ENCODE measurements at places on chromosomes 2 and 18.
A peak's percentile ranks its signal among the peaks of the same experiment; 100 is the strongest.

DNA sequence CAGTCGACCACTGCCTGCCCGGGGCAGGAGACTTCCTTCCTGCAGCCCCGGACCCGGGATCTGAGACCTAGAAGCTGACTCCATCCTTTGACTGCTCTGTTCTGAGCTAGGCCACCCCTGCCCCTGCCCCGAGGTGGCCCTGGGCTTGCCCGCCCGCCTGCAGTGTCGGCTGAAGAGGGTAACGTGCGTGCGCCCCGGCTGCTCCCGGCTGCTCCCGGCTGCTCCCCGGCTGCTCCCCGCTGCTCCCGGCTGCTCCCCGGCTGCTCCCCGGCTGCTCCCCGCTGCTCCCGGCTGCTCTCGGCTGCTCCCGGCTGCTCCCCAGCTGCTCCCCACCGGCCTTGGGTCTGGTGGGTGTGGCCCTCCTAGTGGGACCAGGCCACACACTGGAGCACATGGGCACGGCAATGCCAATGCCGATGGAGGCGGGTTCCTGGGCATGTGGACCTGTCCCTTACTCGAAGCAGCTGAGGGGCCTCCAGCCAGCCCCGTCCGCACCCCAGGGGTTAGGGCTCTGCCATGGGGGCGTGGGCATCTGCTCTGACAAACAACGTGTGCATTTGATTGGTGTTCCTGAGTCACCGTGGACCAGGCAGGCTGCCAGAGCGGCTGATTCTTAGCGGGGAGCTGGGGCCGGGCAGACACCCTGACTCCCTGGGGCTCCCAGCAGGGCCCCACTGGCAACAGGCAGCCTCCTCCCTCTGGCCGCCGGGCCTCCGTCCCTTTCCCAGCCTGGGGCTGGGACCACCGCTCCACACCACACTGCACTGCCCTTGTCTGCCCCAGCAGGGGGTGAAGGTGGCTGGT lies 2.0 kb upstream of the GAL3ST2 start:
- DNase-seq: peak; percentile 24

DNA sequence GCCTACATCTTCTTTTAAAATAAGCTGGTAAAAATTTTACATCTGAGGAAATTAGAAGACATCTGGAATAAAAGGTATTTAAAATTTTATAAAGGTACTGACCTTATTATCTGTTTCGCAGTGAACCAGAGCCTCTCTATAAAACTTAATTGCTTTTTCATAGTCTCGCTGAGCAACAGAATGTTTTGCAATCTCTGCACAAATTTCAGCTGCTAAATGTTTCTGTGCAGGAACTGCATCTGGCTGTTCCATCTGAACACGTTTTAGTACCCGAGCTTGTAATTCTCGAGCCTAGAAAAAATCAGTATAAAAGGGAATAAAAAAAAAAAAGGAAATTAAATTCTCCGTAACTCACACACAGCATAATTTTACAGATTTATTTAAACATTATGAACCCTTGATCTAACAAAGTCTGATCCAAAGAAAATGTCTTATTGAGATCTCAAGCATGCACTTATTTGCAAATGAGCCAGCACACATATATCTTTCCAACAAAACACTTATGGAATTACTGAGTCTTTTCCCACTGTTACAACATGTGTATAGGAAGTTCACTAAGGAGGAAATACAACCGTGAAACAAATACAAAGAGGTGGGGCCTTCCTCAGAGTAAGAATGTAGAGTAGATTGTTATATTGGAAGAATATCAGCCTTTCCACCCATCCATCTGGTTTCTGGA lies 51.8 kb downstream of the TTC21B start:
- DNase-seq: no peak

DNA sequence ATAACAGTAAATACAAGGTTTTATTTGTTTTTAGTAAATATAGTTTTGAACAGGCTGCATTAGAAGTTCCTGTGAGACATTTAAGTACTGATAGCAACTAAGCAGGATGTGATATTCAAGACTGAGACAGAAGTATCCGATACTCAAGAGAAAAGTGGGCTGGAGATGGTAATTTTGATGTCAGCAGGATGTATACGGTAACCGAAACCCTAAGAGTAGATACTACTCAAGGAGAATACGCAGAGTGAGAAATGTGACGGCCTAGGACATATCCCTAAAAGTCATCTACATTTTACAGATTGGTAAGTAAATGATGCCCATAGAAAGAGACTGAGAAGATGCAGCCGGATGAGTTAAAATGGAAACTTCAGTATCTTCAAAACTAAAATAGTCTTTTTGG lies 115.4 kb downstream of the GORASP2 start:
- DNase-seq: no peak

DNA sequence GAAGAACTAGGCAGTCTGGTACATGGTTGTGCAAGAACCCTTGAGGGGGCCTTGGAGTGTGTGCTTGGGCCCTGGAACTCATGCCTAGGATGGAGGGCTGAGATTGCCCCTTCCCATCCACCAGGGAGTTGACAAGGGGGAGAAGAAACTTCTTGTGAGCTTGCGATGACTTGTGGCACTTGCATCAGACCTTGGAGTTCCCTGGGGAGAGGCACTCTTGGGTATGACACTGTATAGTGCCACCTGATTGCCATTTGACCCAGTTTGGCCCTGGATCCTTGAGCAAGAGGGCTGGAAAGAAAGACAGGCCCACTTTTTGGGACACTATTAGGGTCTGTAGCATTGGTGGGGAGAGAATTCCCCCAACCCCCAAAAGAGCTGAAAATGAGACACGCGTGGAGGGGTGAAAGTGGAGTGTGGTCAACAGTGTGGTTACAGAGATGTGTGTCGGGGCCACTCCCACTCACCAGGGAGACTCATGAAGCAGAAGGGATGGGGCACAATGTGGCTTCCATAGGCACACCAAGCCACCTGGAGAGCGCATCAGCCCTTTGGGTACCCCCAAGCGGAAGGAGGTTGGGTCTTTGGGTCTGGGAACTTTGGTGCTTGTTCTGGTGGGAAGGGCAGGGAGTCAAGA lies 101.3 kb downstream of the MSH2 start:
- DNase-seq: no peak

- DNase-seq: no peak
Observed at GRCh38 chr2:33494155-33494779, 17.8 kb downstream of the RASGRP3 start.

DNA sequence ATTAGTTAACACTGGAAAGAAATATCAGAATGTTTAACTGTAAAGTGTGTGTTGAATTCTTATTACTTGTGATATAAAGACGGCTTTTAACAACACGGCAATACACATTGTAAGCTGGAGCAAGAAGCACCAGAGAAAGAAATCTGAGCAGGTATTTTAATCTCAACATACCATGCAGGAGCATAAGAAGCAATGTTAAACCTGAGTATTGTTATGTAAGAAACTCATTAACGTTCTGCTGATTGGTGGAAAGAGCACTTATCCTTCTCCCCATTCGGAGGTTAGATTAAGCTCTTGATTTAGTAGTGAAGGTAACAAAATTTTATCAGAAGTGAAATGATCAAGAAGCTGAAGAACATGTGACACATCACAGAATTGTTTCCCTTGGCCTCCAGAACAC lies 107.4 kb downstream of the EPC2 start:
- no peak for DNase-seq

GRCh38 chr2:51335087-51336058 lies 303.4 kb upstream of the NRXN1 start:
- DNase-seq: no peak

- DNase-seq: no peak
Observed at GRCh38 chr2:237874585-237875161, 15.2 kb downstream of the RAMP1 start.

DNA sequence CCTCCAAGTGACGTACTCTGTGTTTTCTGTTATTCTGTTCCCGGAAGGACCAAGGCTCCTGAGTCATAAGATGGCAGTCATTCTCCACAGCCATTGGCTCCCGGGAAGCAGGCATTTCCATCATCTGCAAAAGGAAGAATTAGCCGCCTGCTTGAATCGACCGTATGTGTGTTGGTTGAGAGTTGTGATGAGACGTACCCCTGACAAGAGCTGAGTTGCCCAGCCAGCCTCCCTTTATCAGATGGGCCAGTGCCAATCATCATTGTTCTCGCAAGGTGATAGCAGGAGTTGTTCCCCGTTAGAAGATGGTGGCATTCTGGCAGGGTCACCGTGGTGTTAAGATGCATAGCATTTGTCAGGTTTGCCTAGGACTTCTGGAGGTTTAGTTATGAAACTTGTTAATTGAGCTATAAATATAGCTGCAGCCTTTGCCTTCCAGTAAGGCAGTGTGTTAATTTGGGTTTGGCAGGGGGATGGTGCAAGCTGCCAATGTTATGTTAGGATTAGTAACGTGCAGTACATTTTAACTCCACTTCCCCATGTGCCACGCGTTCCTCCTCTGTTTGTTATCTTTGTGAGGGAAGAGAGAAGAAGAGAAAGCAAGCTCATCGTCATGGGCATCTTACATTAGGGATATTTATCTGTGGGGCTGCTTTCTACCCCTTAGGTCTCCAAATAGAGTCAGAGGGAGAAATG lies 652.7 kb upstream of the FANCL start:
- DNase-seq: no peak

- DNase-seq: no peak
Observed at GRCh38 chr2:241129086-241129871, 20.0 kb downstream of the PASK start.

DNA sequence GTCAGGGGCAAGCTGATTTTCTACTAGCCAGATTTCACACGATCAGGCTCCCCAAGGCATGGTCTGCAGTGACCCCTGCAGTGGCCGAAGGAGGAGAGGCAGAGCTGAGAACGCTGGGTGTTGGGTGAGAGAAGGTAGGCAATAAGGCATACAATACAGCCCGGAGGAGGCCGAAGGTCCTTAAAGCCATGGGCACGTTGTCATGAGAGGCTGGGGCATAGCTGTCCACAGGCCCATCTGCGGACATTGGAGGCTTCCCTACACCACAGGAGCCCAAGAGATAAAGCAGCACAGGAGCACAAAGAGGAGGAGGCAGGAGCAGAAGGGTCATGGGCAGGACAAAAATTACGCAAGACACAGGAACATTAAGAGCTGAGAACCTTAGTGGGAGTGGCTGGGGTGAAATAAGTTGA lies 16.7 kb upstream of the BZW1 start:
- no peak for DNase-seq

GRCh38 chr18:79511271-79511670 lies 115.5 kb downstream of the NFATC1 start:
- no peak for DNase-seq

DNA sequence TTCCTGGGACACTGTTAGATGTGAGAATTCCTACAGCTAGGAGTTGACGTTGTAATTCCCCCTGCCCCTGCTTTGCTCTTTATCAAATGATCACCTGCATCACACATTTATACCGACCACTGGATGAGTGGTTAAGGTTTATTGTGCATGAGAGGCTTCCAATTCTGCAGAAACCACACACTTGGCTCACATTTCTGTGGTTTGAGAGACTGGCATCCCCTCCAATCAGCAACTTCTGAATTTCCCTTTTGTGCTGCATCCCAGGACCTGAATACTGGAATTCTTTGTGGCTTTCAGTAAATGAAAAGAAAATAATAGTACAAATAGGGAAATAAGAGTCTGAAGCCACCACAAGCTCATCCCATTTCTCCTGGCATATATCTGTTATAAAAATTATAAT lies 628.7 kb upstream of the PIK3C3 start:
- no peak for DNase-seq

- DNase-seq: no peak
Observed at GRCh38 chr2:65901756-65902155, 469.4 kb upstream of the SPRED2 start.

DNA sequence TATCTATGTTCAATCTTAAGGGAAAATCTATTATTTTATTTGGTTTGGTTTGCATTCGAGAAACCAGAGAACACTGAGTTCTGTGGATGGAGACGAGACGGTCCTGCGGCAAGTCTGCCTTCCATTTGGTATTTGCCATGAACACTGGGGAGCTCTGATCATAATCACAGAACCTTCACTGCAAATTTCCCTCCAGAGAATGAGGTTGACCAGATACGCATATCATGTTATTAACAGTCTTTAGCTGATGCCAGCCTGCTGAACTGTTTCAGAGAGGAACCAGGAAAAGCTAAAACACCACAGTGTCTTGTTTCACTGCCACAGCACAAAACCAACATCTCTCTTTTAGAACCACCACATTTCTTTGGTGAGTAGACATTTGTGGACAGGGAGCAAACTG lies 269.4 kb upstream of the AGAP1 start:
- DNase-seq: no peak

DNA sequence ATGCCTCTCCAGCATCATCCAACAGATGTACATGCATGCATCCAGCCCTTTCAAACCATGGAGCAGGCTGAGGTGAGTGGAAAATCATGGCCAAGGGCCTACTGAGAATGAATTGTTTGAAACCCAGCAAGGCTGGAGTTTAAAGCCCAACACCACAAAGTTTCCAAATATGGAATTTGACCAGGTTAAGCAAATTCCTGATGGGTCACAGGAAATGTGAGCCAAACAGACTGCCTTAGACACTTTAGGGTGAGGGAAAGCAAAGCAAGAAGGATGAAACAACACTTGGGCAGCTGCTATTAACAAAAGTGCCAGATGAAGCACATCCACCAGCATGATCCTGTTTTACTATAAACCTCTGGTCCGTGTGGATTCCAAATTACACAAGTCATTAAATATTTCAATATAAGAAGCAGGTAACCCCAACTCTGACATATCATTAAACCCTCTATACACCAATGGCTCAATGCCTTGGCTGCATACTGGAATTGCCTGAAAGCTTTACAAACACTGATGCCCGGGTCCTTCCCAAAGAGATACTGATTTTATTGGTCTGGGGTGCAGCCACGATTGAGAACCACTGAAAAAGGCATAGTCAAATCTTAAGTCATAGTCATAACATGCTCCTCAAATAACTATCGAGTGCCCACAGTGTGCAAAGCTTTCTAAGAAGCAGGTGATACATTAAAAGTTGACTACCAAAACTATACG lies 9.1 kb downstream of the KLF7 start:
- DNase-seq: no peak

DNA sequence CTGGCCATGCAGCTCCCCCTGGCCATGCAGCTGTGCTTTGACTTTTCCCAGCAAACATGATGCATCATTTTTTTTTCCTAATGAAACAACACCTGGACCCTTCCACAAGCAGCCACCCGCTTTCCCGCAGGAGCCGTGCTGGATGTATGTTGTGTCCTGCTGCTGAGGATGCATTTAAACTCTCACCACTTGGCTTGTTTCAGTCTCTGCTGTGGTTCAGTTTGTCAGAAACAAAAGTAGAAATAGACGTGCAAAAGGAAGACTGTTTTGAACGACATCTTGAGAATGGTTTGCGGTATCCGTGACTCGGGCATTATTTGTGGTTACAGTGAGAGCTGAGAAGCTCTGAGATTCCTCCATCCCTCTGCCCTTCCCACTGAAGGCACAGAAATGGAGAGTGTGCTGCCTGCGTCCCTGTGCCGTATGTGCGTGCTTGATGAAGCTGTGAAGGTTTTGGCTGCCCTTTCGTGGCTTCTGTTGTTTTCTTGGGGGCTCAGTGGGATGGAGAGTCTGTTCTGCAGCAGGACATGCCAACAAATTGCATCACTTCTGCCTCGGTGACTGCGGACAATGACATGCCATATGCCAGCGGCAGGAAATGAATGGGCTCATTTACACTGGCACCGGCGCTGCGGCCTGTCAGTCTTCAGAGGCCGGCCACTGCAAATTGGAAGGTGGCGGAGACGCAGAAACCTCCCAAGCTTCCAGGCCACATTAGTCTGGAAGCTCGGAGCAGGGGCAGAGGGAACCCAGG lies 417.7 kb upstream of the SALL3 start:
- no peak for DNase-seq
